NCI-H510A treated with DMSO at 0.1 percent for 48 hours (cell line): ENCODE measurements at places on chromosomes 2 and 18.
A peak's percentile ranks its signal among the peaks of the same experiment; 100 is the strongest.

DNA sequence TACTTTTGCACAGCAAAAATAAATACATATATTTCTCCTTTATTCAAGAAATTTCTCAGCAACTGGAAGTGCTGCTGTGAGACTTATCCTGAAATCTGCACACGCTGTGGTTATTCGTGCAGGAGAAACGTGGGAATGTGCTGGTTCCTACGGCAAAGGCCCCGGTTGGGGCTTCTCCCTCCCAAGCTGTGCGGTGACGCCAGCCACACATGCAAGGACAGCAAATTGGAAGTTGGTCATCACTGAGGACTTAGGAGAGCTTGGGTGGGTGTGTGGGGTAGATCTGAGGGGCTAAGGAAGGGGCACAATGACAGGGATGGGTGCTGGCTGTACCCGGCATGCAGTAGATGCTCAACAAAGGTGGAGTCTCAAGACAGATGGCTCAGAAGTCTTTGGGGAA lies 16.5 kb upstream of the MTCL1 start:
- no peak for DNase-seq

GRCh38 chr2:199684832-199685231 lies 166.2 kb downstream of the FTCDNL1 start:
- DNase-seq: no peak

DNA sequence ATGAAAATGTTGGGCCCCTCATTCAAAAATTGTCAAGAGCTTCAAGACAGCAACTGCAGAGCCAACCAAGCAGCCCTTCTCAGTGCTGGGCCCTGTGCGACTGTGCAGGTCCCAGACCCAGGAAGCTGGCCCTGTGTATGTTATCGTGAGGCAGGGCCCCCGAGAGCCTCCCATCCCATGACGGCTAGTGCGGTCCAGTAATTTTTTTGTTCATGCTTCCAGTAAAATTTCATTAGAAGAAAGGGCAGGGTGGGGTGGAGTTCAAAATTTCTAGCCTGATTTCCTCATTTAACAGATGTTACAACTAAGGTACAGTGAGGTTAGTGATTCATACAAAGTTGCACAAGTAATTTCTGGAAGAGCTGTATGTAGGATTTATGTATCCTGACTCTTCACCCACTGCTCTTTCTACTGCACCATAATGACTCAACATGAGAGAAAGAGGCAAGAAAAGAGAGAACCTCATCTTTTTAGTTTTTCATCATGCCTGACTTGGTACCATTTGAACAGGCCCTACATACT lies 105.5 kb downstream of the ZEB2 start:
- DNase-seq: no peak

DNA sequence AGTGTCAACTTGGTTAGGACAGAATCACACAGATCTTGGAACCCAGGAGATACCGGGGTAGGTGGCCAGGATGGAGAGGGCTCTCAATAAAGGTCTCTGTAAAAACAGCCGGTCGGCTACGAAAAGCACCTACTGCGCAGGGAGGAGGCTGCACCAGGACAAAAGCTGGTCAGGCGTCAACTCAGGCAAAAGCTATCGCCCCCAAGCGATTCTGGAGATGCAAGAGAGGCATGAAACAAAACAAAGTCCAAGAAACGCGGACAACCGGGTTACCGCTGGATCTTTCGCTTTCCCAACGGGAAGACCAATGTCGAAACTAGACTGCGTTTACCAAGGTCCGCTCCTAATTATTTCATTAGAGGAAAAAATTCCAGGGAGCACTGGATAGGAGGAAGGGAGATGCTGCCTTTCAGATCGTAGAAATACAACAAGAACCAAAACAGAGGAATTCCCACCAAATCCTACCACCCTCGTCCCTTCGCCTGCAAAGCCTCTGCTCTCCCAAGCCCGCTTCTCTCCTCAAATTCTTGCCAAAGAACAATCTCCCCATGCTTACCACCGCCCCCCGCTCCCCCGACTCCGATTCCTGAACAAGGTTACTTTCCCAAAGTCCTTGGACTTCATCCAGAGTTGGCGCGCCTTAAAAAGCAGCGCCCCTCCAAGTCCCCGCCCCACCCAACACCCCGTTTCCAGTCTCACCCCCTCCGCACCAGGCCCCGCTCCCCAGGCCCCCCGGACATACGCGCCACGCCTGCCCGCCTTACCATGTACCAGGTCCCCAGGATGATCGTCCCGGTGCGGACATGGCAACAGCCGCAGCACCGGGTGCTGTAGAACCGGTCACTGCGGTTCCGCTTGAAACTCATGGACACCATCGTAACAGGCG lies 539 bp downstream of the LAPTM4A start:
- peak; percentile 26 for DNase-seq

- no peak for DNase-seq
Observed at GRCh38 chr2:159855557-159856061, 57.6 kb upstream of the CD302 start.

DNA sequence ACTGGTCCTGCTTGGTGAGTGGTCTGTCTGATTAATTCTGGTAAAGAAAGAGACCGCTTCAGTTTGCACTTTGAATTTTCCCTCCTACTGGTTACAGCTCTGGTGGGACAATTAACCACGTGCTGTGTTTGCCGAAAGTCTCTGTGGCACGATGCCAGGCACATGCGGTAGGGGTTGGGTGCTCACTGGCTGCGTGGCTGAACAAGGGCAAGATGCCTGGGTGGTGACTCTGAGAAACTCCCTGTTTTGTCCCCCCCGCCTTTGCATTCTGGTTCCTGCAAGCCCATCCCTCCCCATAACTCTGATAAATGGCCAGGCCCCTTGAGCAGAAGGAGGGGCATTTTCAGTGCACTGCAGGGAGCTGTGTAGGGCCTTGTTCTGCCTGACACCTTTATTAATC lies 206.1 kb downstream of the TFCP2L1 start:
- DNase-seq: no peak

- DNase-seq: no peak
Observed at GRCh38 chr18:8998481-8999217, 103.8 kb upstream of the NDUFV2 start.

GRCh38 chr2:146665800-146666199 lies 1179.0 kb upstream of the ACVR2A start:
- DNase-seq: no peak

DNA sequence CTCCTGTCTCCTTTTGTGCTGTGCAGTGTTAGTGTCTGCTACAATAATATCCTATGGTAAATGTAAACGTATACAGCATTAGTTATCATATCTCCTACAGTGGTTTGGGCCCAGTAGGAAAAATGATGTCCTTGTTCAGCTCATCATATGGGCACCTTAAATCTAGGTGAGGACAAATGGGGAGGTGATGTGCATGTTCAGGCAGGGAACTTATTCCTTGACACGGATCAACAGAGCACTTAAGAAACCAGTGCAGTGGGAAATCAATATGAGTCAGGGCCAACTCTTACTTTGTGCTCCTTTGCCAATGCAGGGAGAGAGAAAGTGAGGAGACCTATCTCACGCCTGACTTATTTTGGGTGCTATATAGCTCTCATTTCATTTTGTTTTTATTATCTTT lies 76.4 kb downstream of the KLHL14 start:
- no peak for DNase-seq

GRCh38 chr2:10906926-10907625 lies 4.7 kb upstream of the KCNF1 start:
- DNase-seq: peak; percentile 38
